ENCODE measurements at places on chromosomes 12 and 14.

DNA sequence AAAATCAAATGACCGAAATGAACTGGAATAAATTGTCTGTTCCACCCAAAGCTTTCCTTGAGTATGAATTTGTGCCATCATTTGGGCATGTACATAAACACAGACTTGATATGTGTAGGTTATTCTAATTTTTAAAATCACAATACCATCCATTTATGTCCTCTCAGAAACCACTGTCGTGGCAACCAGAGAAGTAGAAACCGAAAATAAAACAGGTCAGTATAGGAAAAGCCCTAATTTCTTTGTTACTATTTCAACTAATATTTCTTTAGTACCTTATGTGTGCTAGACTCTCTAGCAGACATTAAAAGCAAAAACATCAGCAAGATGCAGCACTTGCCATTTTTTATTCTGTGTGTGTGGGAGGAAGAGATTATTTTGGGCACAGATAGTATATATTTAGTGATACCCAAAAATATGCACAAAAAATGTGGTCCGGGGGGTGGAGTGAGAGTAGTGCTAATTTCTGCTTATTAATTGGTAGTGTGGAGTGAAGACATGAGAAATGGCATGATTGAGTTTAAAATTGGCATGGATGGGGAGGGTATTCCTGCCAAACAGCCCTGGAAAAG is 130.8 kb upstream of the CNTN1 start:
- no peak for DNase-seq

- DNase-seq, result no peak
These were observed 29.8 kb downstream of the SPTB start for GRCh38 chr14:64849940-64850339.

- no peak for DNase-seq
These were observed 39.8 kb upstream of the EID3 start for GRCh38 chr12:104263580-104264358.

DNA sequence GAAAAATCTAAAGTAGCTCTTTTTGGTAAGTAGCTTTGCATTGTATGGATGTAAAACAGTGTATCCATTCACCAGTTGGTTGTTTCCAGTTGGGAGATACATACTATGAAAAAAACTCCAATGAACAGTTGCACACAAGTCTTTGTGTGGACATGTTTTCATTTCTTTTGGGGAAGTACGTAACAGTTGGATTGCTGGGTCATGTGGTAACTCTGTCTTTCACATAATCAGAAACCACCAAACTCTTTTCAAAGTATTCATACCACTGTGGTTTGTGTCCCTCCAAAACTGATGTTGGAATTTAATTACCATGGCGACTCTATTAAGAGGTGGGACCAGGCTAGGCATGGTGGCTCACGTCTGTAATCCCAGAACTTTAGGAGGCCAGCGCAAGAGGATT is 58.9 kb upstream of the RESF1 start:
- no peak for DNase-seq

GRCh38 chr12:19869413-19869812 is 430.1 kb downstream of the AEBP2 start:
- DNase-seq, result no peak

All from mesendoderm (in vitro differentiated cells).